ENCODE measurements at places on chromosomes 7 and 10.

DNA sequence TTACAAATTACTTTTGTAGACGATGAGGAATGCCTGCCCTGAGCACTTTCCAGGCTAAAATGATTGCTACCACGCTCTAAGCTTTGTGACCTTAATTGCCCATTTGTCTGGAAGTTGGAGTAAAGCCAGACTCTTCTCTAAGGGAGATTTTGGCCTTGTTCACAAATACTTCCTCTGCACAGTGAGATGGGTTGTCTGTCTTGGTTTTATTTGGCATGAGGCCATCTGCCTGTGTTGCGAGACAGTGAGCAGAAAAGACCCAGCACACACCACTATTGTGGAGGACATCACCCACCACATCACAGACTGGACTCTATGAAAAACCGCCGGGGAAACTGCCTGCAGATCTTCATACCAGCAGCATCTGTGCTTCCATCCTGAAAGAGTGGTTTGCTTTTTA, 138.4 kb downstream of the BICC1 start:
- DNase-seq, result no peak

- no peak for DNase-seq
These were observed 40.2 kb upstream of the SYPL1 start for GRCh38 chr7:106152313-106152665.

DNA sequence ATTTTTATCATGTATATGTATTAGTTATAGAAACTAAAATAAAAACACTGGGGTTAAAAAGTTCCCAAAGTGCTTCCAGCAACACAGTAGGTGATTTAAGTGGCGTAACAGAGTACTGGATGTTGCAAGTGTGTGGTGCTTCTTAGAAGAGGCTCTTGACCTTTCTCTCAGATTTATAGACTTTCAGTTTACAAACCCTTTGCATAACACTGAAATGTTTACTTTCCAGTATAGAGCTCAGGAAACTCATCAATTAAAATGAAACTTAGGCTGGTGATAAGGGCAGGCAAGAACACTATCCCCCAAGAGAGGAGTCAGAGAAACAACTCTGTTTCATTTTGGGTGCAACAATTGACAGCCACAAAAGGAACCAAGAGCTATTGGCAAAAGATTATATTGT, 27.5 kb upstream of the SMC3 start:
- no peak for DNase-seq

DNA sequence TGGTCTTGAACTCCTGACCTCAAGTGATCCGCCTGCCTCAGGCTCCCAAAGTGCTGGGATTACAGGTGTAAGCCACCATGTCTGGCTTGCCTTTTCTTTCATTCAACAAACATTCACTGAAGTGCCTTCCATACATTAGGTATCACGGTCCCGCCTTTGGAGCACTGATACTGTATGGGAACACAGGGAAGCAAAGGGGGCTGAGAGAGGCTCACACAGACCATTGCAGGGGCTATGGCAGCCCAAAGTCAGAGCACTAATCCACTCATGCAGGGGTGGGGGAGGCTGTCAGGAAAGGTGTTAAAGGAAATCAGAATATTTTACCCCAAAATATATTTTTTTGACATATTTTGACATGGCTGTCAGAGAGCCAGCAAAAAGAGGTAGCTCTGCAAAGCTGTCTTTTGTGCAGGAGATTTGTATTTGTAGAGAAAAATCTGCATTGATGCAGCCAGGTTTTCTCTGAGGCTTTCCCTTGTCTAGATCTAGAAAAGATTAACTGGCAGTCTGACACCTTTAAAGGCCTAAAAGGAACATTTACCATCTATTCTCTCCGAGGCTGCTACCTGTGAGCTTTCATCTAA, 42.0 kb upstream of the PDLIM1 start:
- no peak for DNase-seq

DNA sequence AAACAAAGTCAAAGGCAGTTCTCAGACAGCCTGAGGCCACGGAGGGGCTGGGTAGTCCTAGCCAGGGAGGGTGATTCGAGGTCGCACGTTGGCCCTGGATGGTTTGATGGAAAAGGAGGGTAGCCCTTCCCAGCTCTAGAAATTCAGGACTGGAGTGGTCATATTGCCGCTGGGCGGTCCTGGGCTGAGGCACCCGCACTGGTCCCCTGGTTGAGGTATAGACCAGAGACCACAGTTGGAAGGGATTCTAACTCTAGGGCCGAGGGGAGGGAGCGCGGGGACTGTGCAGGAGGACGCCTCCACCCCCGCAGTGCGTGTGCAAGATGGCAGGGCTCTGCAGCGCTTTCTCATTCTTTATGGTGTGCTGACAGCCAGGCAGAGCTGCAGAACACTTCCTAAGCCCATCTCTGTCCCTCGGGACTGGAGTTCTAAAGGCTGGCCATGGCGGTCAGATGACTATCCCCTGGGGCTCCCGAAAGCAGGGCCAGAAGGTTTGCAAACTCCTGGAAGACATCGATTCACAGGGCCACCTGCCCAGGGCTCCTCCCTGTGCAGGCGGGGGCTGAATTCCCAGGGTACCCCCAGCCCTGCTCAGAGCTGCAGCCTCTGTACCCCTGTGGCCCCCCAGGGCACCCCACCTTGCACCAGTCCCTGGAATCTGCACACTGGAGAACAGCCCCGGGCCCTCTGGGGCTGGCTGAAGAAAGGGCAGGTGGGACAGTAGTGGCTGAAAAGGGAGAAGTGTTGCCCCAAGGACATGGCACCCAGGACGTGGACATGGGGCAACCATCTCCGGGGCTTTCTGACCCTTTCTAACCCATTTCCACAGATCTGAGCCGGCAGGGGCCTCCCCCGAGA, 51.0 kb upstream of the ELN start:
- DNase-seq, result peak; percentile 85

GRCh38 chr10:120414946-120415345, 42.1 kb upstream of the PLPP4 start:
- no peak for DNase-seq

- no peak for DNase-seq
These were observed 103.0 kb downstream of the PTEN start for GRCh38 chr10:87966459-87966858.

DNA sequence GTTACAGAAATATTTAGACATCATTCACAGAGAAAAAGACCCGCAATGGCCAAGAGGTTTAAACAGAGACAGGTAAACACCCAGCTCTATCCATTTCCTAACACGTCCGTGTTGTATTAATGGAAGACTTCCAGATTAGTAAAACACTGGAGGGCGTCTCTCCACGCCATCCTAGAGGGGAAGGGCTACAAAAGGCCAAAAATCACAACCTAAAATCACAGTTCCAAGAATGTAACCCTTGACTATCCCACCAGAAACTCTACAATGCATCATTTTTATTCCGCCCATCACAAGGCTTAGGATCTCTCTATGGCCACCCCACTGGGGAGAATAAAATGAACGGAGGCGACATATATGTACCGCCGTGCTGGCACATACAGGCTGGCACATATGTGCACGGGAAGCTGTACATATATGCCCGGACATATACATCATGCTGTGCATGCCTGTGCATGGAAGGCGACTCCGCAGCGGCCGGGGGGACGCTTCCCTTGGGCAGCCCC, 734 bp downstream of the PCLO start:
- DNase-seq, result no peak

DNA sequence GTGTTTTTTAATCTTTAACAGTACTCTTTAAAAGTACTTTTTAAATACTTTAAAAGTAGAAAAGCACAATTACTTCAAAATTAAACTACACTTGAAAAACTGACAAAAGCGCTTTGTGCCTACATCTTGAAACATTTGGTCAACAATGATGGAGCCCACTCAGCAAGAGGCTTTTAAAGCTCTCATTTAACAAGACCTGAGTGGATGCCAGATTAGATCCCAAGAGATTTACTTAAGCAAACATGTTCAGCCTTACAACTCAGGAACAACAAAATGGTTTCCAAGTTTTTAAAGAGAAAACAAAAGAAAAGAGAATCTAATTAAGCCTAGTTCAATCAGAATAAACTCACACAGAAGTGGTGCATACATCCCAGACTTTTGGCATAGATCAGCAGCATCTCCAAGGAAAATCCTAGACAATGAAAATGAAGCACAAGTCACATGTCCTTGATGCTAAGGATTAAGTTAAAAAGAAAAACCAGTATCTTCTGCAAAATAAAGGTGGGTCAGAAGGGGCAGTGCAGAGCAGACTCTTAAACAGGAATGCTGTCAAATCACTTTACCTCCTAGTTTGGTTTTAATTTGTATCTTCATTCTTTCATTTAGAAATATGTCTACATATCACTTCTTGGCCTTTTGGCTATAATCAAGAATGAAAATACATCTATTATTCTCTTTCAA, 26.2 kb downstream of the HIBADH start:
- no peak for DNase-seq

DNA sequence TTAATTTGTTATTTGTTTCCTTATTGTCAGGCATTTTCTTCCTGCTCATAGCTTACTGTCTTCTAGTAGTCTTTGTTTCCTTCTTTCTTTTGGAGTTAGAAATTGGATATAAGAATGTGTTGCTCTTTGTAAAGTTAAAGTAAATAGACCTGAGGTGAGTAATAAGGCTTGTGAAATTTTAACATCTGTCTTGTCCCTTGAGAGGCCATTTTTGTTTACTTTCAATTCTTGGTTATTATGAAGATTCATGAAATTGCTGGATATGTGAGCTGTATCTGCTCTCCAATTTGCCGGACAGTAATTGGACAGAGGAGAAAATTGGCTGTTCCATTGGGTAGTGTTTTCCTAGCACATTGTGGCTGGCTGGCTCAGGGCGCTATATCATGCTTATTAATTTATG, 260.7 kb downstream of the EXOC4 start:
- DNase-seq, result no peak

GRCh38 chr7:82382276-82382675, 61.3 kb downstream of the CACNA2D1 start:
- no peak for DNase-seq

All from hepatic stellate cell (primary cell).